AG08395 (cell line): ENCODE measurements at places on chromosomes 1 and 21.

DNA sequence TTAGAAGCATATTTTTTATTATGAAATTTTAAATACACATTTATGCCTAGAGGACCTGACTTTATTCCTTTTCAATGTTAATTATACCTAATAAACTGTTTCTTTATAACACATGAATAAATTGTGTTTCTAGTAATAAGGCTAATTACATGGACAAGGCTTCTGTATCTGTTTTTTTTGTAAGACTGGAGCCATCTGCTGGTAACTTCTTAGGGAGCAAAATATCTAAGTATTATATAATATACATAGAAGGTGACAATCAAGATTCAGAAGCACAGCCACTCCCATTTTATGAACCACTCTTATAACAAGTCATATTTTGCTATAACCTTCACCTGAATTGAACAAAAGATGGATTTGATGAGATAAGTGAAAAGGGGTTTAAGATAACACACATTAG, 84.2 kb downstream of the LBR start:
- DNase-seq, result no peak

GRCh38 chr1:37240897-37241296, 206.6 kb upstream of the GRIK3 start:
- DNase-seq, result no peak

- DNase-seq, result no peak
Observed at GRCh38 chr1:229624521-229625070, 1.3 kb downstream of the TAF5L start.

DNA sequence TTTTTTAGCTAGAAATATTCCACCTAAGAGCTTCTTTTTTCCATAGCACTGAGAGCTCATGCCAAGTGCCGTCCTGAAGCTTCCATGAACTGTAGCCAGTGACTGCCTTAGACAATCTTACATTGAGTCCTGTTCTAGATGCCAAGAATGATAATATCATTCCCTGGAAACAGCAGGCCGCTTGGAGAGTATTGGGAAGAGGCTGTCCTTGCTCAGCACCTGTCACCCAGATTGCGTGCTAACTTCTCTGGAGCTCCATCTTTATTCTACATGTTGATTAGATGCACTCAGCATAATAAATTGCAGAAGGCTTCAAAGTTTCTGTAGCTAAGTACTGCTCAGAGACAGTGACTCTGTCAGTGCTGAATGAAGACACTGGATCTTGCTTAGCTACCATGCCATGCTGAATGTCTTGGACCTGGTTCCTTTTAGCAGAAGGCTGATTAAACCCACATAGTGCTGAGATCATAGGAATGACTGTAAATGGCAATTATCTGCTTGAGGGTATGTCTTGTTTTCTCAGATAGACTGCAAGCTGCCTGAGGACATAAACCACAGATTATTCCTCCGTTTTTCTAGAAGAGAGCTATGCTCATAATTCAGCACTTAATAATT, 83.1 kb upstream of the IRF2BP2 start:
- DNase-seq, result no peak

DNA sequence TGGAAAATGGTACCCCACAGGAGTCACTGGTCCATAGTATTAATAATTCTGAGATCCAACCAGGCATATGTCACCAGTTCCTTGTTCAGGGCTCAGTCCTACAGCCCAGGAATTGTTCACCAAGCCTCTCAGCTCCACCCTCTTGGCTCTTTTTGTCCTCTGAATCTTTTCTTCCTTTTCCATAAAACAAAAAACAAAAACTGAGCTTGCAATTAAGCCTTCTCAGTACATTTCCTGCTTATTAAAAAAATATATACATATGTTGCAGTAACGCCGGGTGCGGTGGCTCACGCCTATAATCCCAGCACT, 23.4 kb upstream of the KIF1B start:
- no peak for DNase-seq

DNA sequence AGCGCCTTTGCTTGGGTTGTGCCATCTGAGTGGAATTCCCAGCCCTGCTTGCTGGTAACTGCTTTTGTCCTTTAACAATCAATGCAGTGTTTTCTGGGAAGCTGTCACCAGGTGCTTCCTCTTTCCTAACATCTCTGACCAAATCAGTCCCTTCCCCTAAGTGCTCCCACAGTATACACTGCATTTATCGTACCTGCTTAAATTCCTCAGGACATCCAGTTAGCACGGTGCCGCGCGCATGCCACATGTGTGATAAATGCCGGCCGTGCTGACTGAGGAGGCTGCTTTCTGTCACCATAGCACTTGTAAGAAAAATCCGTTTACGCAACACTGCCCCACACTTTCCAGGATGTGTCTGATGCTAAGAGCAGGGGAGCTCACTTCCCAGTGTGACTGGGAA, 115.4 kb downstream of the BCAR3 start:
- no peak for DNase-seq

GRCh38 chr1:68128157-68128556, 77.7 kb upstream of the DIRAS3 start:
- DNase-seq, result peak; percentile 15

- DNase-seq, result no peak
Observed at GRCh38 chr1:73761559-73761958, 436.4 kb downstream of the LRRIQ3 start.

DNA sequence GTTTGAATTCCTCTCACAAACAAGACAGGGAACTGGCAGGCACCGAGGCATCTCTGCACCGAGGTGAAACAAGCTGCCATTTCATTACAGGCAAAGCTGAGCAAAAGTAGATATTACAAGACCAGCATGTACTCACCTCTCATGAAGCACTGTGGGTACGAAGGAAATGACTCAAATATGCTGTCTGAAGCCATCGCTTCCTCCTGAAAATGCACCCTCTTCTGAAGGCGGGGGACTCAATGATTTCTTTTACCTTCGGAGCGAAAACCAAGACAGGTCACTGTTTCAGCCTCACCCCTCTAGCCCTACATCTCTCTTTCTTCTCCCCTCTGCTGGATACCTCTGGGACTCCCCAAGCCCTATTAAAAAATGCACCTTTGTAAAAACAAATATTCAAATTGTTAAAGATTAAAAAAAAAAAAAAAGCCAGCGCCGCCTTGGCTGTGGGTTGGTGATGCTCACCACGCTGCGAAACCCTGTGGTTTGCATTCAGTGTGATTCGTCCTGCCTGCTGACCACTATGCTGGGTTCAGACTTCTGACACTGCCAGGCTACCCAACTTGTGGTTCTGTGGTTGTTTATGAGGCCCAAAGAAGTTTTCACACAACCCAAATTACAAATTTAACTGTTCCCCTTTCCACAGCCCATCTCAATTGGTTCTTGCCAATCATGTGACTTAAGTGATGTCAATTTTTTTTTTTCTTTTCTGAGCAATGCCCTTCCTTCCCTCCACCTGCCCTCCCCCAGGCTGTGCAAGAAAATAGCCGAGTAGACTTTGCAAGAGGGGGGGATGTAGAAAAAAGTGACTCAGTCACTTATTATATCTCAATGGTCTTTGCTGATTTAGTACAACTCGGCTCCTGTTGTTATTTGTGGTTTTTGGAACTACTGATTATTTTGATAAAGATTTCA, at the start of gene RUNX1:
TSS of gene RUNX1 (minus strand) at position 597 of the 912 bp plus-strand sequence.
- peak; percentile 54 for DNase-seq

GRCh38 chr1:193747579-193747978, 561.2 kb upstream of the B3GALT2 start:
- no peak for DNase-seq

DNA sequence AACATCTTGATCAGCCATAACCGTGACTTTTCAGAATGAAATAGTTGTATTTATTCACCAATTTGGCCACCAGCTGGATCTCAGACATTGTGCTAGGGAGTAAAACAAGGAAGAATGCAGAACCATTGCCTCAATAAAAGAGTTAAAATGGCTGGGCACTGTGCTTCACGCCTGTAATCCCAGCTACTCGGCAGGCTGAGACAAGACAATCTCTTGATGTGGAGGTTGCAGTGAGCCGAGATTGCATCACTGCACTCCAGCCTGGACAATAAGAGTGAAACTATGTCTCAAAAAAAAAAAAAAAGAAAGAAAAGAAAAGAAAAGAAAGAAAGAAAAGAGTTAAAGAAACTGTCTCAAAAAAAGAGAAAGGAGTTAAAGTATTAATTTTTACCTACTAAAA, 199.5 kb downstream of the TPR start:
- no peak for DNase-seq

DNA sequence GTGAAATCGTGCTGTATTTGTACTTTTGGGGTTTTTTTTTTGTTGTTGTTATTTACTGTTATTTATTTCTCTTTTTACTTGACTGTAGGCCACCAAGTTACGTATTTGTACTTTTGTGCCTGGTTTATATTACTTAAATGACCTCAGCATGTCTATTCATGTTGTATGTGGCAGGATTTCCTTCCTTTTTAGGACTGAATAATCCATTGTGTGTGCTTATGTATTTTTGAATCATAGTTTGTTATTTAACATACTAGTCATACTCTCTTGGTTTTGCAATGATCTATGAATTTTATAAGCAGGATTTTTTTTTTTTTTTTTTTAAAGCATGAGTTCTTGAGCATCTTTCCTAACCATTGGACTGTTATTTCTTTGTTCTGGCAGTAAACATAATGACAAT, 51.2 kb downstream of the RNF2 start:
- DNase-seq, result no peak

GRCh38 chr1:96554364-96554763, 167.2 kb upstream of the PTBP2 start:
- DNase-seq, result no peak

DNA sequence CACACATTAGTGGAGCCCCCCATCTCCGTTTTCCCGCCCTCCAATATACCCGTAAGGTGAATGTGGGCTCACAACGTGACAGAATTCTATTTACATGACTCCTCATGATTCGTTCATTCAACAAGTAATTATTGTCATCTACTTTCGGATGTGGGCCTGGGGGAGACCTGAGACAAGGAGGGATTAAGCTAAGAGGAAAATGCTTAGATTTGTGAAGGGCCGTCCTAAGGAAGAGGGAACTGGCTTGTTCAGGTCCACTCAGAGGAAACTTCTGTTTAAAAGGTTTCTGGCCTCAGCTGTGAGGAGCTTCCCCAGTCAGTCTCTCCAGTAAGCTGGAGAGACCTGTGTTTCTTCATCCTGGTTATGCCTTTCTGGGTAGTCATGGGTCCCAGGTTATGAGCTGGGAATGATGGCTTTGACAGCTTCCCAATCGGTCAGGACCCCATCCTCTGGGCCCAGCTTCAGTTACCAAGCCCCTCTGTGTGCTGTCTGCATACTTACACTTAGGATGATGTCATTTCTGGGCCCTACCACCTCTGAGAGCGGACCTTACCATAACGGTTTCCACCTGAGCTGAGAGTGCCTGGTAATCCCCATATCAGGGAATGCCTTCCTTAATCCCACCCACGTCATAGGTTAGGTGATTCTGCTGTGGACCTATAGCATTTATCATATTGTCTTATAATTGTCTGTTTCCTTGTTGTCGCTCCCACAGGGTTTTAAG, 687 bp upstream of the ERI3 start:
- no peak for DNase-seq

DNA sequence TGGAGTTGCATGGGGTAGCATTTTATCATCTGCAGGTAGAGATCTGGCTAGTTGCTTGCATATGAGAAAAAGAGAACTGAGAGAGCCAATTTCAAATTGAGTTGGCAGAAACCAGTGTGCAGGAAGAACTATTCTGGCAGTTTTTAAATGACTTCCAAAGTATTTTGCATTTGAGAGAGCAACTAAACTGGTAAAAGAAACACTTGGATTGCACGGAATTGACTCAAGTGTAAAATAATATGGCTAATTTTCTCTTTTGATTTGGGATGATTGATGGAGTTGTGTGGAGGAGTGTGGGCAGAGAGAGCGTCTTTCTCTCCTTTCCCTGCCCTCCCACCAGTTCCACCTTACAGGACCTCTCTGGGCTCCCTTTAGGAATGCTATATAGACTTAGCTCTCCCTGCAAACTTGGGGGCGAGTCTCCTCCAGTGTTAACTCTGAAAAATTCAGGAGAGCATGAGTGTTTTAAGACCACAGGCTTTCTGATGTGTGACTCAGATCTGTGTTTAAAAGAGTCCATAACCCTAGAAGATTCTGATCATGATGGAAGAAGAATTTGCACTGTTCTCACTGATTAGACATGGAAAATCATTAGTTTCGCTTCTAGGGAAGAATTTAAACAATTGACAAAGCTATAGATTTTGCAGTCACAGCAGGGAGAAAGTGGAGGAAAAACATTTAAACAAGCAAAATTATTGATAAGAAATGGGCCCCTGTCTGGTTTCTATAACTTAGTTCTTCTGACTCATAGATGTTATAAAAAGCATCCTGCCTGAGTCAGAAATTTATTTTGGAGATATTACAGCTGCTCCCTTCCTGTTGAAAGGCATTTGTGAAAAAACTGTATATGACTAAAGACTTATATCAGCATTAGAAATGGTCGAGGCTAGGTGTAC, 24.9 kb upstream of the CTBS start:
- peak; percentile 58 for DNase-seq
